ENCODE measurements at places on chromosomes 12 and 14.

DNA sequence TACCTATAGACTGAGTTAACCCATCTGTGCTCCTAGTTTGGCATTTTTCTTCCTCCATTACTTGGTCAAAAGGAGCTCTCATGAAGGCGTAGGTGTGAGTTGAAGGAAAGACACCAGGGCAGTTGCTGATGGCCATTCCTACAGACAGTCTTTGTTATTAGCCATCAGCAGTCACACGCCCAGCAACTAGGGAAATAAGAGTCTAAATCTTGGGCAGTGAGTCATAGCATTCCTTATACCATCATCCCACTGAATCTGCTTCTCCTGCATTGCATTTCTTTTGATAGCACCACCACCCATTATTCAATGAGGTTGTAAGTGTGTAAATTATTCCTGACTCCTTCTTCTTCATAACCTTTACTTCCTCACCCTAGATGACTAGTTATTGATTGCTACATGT is 150.9 kb upstream of the IGF1 start:
- DNase-seq: no peak

DNA sequence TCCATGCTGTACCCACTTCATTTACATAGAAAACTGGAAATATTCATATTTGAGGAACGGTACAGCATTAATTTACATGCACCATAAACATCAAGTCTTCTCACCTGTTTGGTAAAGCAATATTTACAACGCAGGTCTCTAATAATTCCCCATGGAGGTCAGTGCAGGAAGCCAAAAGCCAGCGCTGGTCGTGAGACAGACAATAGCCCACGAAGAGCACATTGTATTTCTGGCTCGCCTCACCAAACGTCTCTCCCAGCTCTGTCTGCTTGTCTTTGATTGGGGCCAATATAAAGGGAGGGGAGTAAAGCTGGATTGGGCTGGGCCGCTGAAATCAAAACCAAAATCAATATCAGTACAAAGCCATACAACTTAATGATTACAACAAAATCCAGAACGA is 302.1 kb downstream of the MED13L start:
- DNase-seq: no peak

DNA sequence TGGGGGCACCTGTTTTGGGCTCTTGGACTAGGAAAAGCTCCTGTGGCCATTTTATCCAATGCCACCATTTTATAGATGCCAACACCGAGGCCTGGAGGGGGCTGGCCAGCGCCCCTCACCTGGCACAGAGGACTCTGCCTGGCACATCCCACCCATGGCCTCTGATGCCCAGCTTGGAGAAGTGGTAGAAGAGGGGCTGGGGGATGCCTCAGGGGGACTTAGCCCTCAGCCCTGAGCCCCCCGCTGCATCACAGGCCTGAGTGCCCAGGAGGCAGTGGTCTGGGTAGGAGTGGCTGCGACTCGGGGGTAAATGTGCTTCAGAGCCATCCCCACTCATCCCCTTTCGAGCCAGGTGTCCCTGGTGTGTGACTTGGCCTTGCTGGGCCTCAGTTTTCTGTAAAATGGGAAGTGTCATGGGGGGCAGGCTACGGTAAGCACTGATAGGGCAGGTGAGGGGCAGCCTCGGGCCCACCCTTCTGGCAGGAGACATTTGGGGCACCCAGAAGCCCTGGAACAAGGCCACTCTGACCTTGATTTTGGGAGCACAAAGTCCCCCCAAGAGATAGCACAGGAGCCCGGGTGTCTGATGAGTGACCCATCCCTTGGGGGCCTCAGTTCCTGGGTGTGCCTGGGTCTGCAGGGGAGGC is 22.5 kb downstream of the SH2B3 start:
- DNase-seq: no peak

DNA sequence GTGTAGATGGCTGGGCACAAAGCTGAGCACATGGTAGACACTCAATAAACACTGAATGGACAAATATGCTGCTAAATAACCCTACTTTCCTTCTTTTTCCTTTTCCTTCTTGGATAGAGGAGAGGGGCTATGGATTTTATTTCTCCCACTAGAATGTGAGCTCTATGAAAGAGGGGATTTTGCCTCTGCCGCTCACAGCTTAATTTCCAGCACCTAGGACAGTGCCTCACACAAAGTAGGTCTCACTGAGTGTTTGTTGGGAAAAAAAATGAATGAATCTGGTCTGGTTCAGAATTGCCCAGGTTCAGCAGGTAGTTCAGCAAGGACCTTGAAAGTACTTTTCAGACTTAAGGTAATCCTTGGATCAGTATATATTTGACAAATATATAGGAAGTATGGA is 65.5 kb downstream of the WSCD2 start:
- DNase-seq: no peak

DNA sequence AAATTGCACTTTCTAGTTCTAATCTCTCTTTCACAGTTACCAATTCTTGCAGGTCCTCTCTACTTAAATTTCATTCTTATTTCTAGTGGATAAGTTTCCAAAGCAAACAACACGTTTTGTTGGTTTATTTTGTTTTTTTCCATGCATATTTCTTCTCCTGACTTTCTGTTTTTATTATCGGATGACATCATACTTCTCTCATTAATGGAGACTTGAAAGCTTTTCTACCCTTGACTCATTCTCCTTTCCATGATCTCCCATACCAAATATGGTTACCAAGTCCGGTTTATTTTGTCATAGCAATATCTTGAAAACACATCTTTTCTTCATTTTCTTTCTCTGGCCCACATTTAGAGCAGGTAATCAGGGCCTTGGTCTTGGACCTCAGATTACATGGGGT is 796.5 kb downstream of the GALC start:
- no peak for DNase-seq

GRCh38 chr12:49868952-49869815 is 26.3 kb upstream of the BCDIN3D start:
- DNase-seq: peak; percentile 47

- DNase-seq: no peak
Observed at GRCh38 chr12:122306407-122306806, 40.1 kb upstream of the VPS33A start.

DNA sequence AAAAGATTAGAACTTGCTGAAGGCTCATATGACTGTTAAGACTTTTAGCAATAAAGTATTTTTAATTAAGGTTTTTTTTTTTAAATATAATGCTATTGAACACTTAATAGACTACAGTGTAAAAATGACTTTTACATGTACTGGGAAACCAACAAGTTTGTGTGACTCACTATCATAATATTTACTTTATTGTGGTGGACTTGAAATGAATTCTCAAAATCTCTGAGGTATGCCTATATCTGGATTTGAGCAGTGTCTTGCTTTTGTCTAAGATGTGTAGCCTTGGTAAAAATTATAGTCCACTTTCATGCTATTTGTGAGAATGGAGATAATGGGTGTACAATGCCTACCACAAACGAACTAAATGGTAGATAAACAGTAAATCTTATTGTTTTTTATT is 33.9 kb upstream of the NAV3 start:
- DNase-seq: no peak

GRCh38 chr12:83220774-83221173 is 534.1 kb downstream of the TMTC2 start:
- DNase-seq: no peak

DNA sequence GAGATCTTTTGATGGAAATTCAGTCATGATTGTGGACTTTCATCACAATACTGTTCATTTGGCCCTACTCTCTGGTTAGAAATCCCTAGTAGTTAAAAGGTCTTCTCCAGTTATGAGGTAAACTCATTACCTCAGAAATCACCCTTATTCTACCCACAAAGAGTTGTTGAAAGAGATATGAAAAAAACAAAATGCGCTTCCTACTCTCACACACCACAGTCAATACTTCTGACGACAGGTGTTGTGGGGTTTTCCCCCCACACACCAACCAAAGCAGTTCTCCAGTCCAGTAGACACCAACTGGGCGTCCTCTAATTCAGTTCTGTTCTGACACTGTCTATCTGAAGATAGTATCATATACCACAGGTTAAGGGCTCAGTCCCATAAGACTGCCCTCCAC is 54.9 kb downstream of the TRMT5 start:
- no peak for DNase-seq

GRCh38 chr14:24418492-24418873 is 11.0 kb downstream of the CBLN3 start:
- DNase-seq: no peak

DNA sequence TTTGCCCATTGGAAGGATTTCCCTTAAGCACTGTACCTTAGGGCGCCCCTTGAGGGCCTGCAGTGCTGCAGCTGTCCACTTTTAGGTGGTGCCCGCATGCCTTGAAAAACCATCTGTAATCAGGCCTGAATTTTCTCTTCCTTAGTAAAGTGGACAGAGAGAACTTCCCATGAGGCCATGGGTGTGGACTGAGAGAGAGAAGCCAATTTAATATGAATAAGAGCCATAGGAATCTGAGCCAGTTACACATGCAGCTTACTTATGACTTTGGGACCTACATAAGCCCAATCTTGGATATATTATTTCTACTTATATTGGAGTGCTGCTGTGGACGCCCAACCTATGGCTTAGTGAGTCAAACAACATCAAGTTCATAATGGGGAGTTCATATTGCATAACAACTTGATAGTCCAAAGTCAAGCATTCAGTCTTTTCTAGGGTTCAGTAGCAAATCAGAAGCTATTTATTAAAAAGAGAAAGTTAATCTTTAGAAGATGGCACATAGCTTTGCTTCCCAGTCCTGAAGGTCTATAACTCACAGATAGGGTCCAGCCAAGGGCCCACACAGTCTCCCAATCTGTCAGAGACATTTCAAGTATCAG is 11.1 kb upstream of the ETV6 start:
- no peak for DNase-seq

DNA sequence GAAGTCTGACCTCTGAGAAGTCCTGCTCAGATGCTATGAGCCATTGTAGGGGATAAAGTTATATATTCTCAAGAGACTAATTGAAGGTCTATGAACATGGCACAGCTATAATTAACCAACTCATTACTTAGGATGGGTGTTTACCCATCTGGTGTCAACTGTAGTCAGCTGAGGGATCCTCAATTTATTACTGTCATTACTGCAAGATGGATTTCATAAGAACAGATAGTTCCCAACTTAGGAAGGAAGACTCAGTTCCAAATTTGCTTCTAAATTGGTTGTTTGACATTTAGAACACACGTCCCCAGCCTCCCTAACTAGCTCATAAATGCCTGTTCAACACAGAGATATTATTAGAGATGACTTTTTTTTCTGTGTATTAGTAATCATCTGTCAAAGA is 81.4 kb downstream of the FRMD6 start:
- no peak for DNase-seq

- DNase-seq: no peak
Observed at GRCh38 chr14:105279642-105280361, 21.0 kb downstream of the BRF1 start.

DNA sequence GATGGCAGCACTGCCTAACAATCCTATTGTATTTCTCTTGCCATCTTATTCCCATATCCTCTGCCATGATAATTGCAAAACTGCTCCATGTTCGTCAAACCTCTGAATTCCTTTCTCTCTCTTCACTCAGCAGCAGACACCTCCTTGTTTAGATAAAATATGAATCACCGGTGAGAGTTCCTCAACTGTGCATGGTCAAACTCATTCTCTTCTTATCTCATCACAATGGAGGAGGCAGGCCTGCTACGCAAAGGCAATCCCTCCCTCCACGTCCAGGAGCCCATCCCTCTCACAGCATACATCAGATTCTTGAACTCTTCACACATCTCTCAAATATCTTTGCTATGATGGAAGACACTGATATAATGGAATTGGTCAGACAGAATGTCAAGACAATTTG is 90.1 kb upstream of the DAAM1 start:
- DNase-seq: no peak

- no peak for DNase-seq
Observed at GRCh38 chr12:68450947-68451260, 118.7 kb upstream of the MDM1 start.
